ENCODE measurements at places on chromosomes 7 and 10. TPM values are rescaled to one million over a fixed set of nuclear protein-coding genes. Genes with fewer than 3 reads are reported as not detected.

DNA sequence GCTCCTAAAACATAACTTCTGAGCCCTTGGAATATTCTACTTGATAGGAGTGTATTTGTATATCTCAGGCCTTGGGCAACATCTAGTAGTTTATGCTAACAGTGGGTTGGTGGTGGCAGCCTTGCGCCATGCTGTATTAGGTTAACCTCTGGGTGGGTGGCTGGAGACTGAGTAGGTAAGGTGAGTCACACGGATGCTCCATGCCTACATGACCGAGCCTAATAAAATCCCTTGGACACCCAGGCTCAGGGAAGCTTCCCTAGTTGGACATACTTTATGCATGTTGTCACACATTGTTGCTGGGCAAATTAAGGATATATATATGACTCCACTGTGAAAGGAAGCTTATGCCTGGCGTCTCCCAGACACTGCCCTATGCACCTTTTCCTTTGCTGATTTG is 6.0 kb upstream of the DAGLB start:
- no peak for DNase-seq

- DNase-seq: no peak
These were observed 25.7 kb upstream of the WAPL start for GRCh38 chr10:86547296-86547695.

- DNase-seq: no peak
These were observed 35.5 kb downstream of the GPR141 start for GRCh38 chr7:37719077-37719476.

DNA sequence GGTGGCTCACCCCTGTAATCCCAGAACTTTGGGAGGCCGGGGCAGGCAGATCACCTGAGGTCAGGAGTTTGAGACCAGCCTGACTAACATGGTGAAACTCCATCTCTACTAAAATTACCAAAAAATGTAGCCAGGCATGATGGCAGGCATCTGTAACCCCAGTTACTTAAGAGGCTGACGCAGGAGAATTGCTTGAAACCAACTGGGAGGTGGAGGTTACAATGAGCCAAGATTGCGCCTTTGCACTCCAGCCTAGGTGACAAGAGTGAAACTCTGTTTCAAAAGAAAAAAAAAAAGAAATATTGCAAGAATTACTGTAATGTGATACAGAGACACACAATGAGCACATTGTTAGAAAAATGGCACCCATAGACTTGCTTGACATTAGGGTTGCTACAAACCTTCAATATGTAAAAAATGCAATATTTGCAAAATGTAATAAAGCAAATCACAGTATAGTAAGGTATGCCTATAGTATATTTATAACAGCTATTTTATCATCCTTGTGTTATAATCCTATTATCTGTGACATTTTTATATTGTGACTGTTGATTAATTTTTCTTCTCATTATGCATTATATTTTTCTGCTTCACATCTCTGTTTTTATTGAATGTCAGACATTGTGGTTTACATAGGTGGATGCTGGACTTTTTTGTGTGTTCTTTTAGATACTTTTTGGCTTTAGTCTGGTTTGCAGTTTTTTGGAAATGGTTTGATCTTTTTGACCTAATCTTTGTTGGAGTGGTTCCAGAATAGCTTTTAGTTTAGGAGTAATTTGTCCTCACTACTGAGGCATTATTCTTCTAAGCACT is 55.4 kb upstream of the HELLS start:
- DNase-seq: no peak

DNA sequence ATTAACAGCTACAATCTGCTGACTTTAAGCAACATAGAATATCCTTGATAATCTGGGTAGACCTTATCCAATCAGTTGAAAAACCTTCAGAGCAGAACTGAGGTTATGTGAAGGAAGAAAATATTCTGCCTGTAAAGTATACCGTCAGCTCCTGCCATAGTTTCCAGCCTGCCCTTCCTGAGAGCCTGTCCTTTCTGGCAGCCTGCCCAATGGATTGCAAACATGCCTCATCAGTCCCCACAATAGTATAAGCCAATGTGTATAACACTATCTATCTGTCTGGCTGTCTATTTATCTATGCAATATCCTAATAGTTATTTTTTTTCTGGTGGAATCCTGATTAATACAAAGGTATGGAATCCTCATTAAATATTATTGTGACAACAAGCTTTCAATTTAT is 489.2 kb upstream of the KCND2 start:
- no peak for DNase-seq

DNA sequence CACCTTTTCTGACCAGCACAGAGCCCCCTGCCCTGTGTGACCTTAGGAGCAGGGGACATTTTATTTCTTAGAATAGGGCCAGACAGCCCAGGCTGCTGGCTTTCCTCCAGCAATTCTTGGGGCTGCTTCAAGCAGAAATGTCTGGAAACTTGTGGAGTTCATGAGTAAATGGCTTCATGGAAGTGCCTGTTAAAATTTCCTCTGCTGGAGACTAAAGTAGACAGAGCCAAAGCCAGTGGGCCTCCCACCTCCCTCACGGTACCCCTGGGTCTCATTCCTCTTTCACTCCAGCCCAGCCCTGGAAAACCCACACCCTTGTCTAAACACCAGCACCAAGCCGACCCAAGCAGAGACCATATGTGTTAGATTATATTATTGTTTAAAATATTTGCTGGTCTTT is 505.5 kb upstream of the ZMIZ1 start:
- DNase-seq: no peak

GRCh38 chr10:114663626-114664025 is 5.6 kb upstream of the ABLIM1 start:
- DNase-seq: no peak

DNA sequence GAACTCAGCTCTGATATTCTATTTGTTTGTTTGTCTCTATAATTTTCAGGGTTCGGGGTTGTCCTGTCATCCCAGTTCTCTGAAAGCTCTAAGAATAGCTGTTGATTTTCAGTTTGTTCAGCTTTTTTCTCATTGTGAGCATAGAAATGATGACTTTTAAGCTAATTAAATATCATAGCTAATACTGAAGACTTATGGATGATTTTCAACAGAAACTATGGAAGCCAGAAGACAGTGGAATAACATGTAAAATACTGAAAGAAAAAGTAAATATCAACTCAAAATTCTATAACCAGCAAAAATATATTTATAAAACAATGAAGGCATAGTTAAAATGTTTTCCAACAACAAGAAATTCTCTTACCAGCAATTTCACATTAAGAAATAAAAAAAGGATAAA is 96.4 kb upstream of the ETV1 start:
- no peak for DNase-seq

TMEM140 gene
- total RNA-seq: 27.6 TPM

SPDYE2 gene
- not detected for total RNA-seq

NCAPG2 gene
- 8.4 TPM for total RNA-seq

DPYSL4 gene
- total RNA-seq: not detected

CCDC146 gene
- 11.8 TPM for total RNA-seq

RAMP3 gene
- 76.5 TPM for total RNA-seq

FHIP2A gene
- 70.5 TPM for total RNA-seq
